Esophagus squamous epithelium (tissue), 5 donors: ENCODE measurements at places on chromosomes 11 and 22.

DNA sequence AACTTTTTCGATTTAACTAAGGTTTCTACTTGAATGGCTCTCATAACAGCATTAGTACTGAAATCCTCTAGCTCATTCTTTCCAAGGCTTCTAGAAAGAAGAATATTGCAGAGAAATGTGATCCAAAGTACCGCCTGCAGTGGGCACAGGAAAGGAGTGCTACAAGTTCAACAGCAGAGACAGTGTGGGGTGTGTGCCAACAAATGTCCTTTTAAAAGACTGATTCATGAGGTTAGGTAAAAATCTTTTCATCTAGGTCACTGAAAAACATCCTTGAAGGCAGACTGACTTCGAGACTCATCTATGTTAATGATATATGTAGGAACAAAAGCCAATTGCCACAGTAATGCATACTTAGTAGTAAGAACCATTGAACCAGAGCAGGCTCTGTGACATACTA is 349.1 kb upstream of the PITPNB start:
- no peak for DNase-seq

DNA sequence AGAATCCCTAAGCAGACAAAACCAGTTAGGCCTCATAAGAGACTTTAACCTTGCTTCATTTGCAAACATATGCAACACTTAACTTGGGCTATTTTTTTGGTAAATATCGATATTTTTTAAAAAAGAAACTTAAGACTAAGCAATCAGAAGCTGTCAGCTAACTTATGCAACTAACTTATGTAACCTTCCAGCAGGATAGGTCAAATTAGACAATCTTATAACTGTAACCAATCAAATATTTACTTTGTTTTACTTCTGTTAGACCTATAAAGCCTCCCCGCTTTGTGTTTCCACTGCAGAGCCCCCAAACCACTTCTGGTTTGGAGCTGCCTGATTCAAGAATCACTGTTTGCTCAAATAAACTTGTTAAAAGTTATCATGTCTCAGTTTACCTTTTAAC is 8.0 kb downstream of the MSANTD4 start:
- DNase-seq: no peak

DNA sequence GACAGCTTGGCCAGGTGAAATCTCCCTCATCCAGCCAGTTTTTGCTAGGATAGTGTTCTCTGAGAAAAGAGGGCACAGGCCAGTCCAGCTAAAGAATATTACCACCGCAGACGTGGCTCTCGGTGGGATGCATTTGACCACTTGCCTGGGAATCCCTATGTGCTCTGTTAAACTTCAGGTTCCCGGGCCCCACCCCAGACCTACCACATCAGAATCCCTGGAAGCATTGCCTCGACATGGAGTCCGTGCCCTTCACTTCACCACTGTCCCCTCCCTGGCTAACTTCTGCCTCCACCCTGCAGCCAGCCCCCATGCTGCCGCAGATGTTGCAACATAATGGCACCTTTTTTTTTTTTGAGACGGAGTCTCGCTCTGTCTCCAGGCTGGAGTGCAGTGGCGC is 56.9 kb upstream of the EMID1 start:
- no peak for DNase-seq

DNA sequence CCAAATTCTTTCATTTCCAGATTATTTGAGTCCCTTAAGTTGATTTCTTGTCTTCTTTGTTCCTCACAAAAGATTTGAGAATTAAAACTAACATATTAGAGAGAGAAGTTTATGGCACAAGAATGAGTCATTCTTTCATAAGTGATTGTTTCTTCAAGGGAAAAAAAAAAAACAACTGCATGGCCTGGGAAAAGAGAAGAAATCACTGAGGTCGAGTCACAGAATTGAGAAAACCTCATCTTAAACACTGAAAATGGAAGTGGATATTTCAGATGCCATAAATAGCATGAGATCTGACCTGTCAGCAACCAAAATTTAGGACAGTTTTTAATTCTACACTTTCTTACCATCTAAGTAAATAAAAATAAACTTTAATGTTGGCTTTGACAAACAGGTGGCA is 87.2 kb downstream of the CWF19L2 start:
- DNase-seq: no peak

- no peak for DNase-seq
These were observed 60.5 kb downstream of the BCR start for GRCh38 chr22:23240639-23241389.
